ENCODE measurements at places on chromosomes 4 and X. TPM values are rescaled to one million over a fixed set of nuclear protein-coding genes. Genes with fewer than 3 reads are reported as not detected.

DSPP gene
- total RNA-seq: not detected

FRG2 gene
- total RNA-seq: not detected

RADX gene
- 16.2 TPM for total RNA-seq

PPP4R3C gene
- total RNA-seq: not detected

GAGE12E gene
- total RNA-seq: not detected

CT45A1 gene
- total RNA-seq: not detected

All from CD4-positive, alpha-beta memory T cell (primary cell).